Neural progenitor cell (in vitro differentiated cells): ENCODE measurements at places on chromosomes 12 and 14.
A peak's percentile ranks its signal among the peaks of the same experiment; 100 is the strongest.

DNA sequence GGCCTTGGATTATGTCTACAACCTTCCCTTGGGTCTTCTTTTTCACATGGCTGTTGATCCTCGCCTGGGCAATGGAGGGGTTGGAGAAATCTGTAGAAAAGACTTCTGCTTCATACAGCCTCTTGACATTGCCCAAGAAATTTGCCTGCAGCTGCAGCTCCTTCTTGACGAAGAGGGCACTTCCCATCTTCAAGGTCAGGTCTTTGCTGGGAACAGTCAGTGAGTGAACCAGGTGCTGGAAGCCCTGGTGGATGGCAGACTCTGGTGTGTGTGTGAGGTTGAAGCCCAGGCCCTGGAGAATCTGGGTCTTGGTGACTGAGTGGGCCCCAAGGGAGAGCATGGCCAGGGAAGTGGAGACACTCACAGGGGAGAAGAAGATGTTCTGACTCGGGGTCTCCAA lies 6.7 kb downstream of the SERPINA9 start:
- H3K36me3 ChIP-seq, result no peaks in the 10 kb centered on the region
- H3K27me3 ChIP-seq, result no peaks in the 10 kb centered on the region
- no peak overlapping the region for H3K4me3 ChIP-seq
- H3K4me1 ChIP-seq, result no peaks in the 10 kb centered on the region
- no peak for DNase-seq

DNA sequence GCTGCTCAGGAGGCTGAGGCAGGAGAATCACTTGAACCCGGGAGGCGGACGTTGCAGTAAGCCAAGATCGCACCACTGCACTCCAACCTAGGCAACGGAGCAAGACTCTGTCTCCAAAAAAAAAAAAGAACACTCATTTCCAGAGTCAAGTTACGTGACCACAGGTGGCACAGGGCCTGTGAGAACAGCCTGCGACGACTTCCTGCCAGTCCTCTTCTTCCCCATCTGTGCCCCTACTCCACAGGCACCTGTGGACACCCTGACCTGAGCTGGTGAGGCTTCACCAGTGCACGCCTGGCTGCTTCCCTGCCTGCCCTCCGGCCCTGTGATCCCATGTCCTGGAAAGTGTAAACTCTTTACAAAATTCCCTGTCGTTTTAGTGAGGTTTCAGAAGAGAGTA lies 77.7 kb downstream of the PPP2R5C start:
- H3K36me3 ChIP-seq, result no peaks in the 10 kb centered on the region
- H3K4me3 ChIP-seq, result no peak overlapping the region

DNA sequence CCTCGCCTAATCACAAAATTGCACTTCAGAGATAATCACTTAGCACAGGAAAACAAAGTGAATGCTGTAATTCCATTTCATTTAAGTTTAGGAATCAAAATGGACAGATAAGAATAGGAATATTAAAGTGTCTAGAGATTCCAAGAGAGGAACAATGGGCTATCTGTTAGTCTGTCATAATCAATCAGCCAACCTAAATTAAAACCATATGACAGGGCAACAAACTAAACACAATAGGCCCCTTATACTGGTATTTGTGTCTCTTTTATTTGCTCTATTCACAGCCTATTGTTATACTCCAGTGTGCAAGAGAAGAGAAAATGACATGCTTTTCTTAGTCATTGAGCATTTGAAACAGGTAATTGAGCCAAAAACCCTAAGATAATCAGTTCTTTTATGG lies 259.4 kb downstream of the PRKD1 start:
- no peak for DNase-seq
- H3K27ac ChIP-seq, result no peak overlapping the region
- H3K27me3 ChIP-seq, result no peaks in the 10 kb centered on the region
- peaks cover 8% of the 10 kb centered on the region for H3K4me1 ChIP-seq

DNA sequence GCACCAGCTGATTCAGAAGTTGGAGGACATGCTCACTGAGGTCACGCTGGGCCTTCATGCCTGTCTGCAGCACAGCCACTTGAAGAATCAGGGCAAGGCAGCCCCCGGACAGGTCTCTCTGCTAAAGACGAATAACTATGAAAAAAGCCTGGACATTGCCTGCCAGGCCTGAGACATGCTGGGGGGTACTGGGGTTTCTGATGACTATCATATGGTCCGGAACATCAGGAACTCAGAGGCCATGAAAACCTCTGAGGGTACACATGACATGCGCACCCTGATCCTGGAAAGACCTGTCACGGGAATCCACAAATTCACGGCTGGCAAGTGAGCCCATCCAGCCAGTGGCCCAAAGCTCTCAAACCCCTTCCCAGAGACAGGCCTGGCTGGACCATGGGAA lies 8.8 kb upstream of the C12orf42 start:
- H3K27ac ChIP-seq, result no peak overlapping the region
- no peaks in the 10 kb centered on the region for H3K4me1 ChIP-seq
- H3K4me3 ChIP-seq, result no peak overlapping the region
- H3K27me3 ChIP-seq, result no peaks in the 10 kb centered on the region

GRCh38 chr12:72102150-72102549 lies 163.5 kb downstream of the TPH2 start:
- H3K36me3 ChIP-seq, result no peaks in the 10 kb centered on the region
- H3K4me1 ChIP-seq, result no peaks in the 10 kb centered on the region
- DNase-seq, result peak; percentile 50
- H3K27me3 ChIP-seq, result no peaks in the 10 kb centered on the region
- no peak overlapping the region for H3K4me3 ChIP-seq

- H3K27ac ChIP-seq, result no peak overlapping the region
- no peaks in the 10 kb centered on the region for H3K27me3 ChIP-seq
- no peak overlapping the region for H3K4me3 ChIP-seq
- no peak for DNase-seq
Measured at GRCh38 chr14:29316936-29317335, 550.3 kb downstream of the FOXG1 start.

GRCh38 chr14:53842938-53843337 lies 113.7 kb downstream of the BMP4 start:
- H3K27ac ChIP-seq, result no peak overlapping the region
- no peaks in the 10 kb centered on the region for H3K36me3 ChIP-seq
- no peak for DNase-seq
- no peaks in the 10 kb centered on the region for H3K4me1 ChIP-seq

DNA sequence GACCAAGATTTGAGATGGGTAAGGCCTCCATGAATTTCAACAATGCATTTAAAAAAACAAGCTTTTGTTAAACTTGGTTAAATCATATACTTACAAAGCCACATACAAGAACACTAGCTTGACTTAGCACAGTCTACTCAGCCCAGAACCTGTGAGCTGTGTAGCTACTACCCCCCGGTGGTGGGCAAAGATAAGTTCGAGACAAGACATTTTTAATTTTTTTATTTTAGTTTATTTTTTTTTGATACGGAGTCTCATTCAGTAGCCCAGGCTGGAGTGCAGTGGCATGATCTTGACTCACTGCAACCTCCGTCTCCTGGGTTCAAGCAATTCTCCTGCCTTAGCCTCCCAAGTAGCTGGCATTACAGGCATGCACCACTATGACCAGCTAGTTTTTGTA lies 3.7 kb upstream of the NECAP1 start:
- no peaks in the 10 kb centered on the region for H3K27me3 ChIP-seq
- peak; percentile 62 for DNase-seq
- no peak overlapping the region for H3K4me3 ChIP-seq
- no peak overlapping the region for H3K27ac ChIP-seq
- no peaks in the 10 kb centered on the region for H3K36me3 ChIP-seq

- no peaks in the 10 kb centered on the region for H3K27me3 ChIP-seq
- H3K4me3 ChIP-seq, result no peak overlapping the region
- DNase-seq, result no peak
- no peaks in the 10 kb centered on the region for H3K4me1 ChIP-seq
- no peak overlapping the region for H3K27ac ChIP-seq
Measured at GRCh38 chr12:9143137-9143536, 27.4 kb upstream of the A2M start.

- no peak for DNase-seq
- H3K27ac ChIP-seq, result no peak overlapping the region
- no peaks in the 10 kb centered on the region for H3K36me3 ChIP-seq
- no peak overlapping the region for H3K4me3 ChIP-seq
- H3K4me1 ChIP-seq, result peaks cover 51% of the 10 kb centered on the region
- H3K27me3 ChIP-seq, result no peaks in the 10 kb centered on the region
Measured at GRCh38 chr12:65891219-65891618, 66.9 kb downstream of the HMGA2 start.

DNA sequence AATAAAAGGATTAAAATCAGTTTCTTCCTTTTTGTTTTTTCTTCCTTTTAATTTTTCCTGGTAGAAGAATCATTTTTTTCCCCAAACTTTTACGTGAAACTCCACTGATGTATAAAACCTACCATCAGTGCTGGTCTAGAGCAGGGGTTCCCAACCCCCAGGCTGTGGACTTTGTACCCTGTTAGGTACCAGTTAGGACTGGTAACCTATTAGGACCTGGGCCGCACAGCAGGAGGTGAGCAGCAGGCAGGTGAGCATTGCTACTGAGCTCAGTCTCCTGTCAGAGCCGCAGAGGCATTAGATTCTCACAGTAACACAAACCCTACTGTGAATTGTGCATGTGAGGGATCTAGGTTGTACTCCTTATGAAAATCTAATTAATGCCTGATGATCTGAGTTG lies 10.1 kb downstream of the SMCO2 start:
- no peaks in the 10 kb centered on the region for H3K27me3 ChIP-seq
- no peak overlapping the region for H3K27ac ChIP-seq
- H3K4me3 ChIP-seq, result no peak overlapping the region
- no peak for DNase-seq
- no peaks in the 10 kb centered on the region for H3K4me1 ChIP-seq
- H3K36me3 ChIP-seq, result no peaks in the 10 kb centered on the region

GRCh38 chr14:61026526-61026925 lies 45.5 kb downstream of the SLC38A6 start:
- H3K4me1 ChIP-seq, result no peaks in the 10 kb centered on the region
- DNase-seq, result no peak
- H3K27ac ChIP-seq, result no peak overlapping the region
- H3K36me3 ChIP-seq, result no peaks in the 10 kb centered on the region
- no peak overlapping the region for H3K4me3 ChIP-seq

GRCh38 chr12:84913129-84913515 lies 523 bp upstream of the SLC6A15 start:
- H3K4me1 ChIP-seq, result peaks cover 6% of the 10 kb centered on the region
- DNase-seq, result peak; percentile 48
- no peak overlapping the region for H3K27ac ChIP-seq
- no peaks in the 10 kb centered on the region for H3K36me3 ChIP-seq
- peaks cover 28% of the 10 kb centered on the region for H3K27me3 ChIP-seq
- peak overlapping the region; percentile 85 for H3K4me3 ChIP-seq

DNA sequence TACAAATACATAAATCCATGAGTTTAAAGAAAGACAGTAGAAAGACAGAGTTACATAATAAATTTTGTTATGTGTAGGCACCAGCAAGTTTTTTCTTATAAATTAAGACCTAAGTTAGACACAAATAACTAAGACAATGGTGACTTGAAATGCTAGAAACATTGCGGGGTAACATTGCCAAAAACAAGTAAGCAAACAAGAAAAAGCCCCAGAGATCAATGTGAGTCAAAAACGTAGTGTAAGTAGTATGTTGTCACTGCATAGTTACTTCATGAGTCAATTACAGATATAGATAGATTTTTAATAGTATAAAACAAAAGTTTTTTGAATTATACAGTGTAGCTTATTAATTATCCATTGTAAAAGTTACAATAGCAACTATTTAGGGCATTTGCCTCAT lies 83.4 kb downstream of the CNTN1 start:
- no peaks in the 10 kb centered on the region for H3K4me1 ChIP-seq
- no peak overlapping the region for H3K4me3 ChIP-seq
- no peak overlapping the region for H3K27ac ChIP-seq
- no peak for DNase-seq

- H3K27me3 ChIP-seq, result no peaks in the 10 kb centered on the region
- DNase-seq, result no peak
- no peak overlapping the region for H3K27ac ChIP-seq
Measured at GRCh38 chr12:32309811-32310736, 89.3 kb upstream of the FGD4 start.

GRCh38 chr12:4539167-4539870 lies 629 bp downstream of the RAD51AP1 start:
- peak overlapping the region; percentile 79 for H3K4me3 ChIP-seq
- peaks cover 24% of the 10 kb centered on the region for H3K4me1 ChIP-seq
- no peak for DNase-seq
- H3K36me3 ChIP-seq, result peaks cover 21% of the 10 kb centered on the region
- H3K27me3 ChIP-seq, result no peaks in the 10 kb centered on the region

GRCh38 chr14:78611796-78612571 lies 441.8 kb downstream of the NRXN3 start:
- H3K27me3 ChIP-seq, result no peaks in the 10 kb centered on the region
- no peaks in the 10 kb centered on the region for H3K36me3 ChIP-seq
- H3K4me3 ChIP-seq, result no peak overlapping the region
- DNase-seq, result no peak
- H3K4me1 ChIP-seq, result peaks cover 6% of the 10 kb centered on the region

DNA sequence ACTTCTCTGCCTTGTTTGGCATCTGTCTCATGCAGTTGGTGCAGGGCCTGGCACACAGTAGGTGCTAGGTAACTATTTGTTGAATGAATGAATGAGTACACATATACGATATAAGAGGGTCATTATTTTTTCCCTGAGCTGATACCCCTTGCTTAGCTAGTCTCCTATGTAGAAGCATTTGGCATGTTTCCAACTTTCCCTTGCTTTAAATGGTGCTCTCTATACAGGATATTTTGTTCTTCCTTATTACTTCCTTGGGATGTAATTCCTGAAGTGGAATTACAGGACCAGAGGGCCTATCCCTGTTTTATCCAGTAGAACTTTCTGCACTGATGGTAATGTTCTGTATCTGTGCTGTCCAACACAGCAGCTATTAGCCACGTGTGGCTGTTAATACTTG lies 250.1 kb upstream of the PWP1 start:
- no peaks in the 10 kb centered on the region for H3K27me3 ChIP-seq
- DNase-seq, result no peak
- no peak overlapping the region for H3K27ac ChIP-seq
- H3K36me3 ChIP-seq, result no peaks in the 10 kb centered on the region
- no peaks in the 10 kb centered on the region for H3K4me1 ChIP-seq

GRCh38 chr12:49868952-49869815 lies 26.3 kb upstream of the BCDIN3D start:
- no peaks in the 10 kb centered on the region for H3K4me1 ChIP-seq
- DNase-seq, result no peak
- H3K4me3 ChIP-seq, result no peak overlapping the region
- H3K27me3 ChIP-seq, result no peaks in the 10 kb centered on the region

GRCh38 chr12:60174476-60174875 lies 578.6 kb downstream of the SLC16A7 start:
- no peak overlapping the region for H3K27ac ChIP-seq
- H3K27me3 ChIP-seq, result no peaks in the 10 kb centered on the region
- DNase-seq, result no peak
- no peaks in the 10 kb centered on the region for H3K36me3 ChIP-seq
- H3K4me3 ChIP-seq, result no peak overlapping the region
